ENCODE measurements at places on chromosomes 7 and 10. TPM values are rescaled to one million over a fixed set of nuclear protein-coding genes. Genes with fewer than 3 reads are reported as not detected.

GRCh38 chr10:103502849-103503660 is 9.6 kb downstream of the NEURL1 start:
- no peak for DNase-seq

- no peak for DNase-seq
These were observed 18.4 kb upstream of the CUBN start for GRCh38 chr10:17147884-17148489.

PRKCQ gene
- 70.0 TPM for total RNA-seq

DNA sequence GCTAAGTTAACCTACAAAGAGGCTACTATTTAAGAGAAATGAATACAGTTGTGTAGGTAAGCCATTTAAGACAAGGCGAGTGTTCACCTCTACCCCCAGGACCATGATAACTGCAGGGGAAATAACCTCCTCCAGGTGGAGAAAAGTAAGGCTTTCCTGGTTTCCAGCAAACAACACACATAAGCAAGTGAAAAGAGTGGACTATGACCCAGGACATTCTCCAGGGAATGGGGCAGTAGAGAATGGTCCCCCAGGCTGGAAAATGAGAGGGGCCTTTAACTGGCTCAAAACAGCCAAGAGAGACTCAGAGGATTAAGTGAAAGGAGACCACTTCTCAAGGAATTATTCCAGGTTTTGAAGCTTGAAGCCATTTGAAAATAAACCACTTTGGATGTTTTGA is 101.0 kb upstream of the GJD4 start:
- no peak for DNase-seq

All from T-helper 17 cell (primary cell).